ENCODE measurements at places on chromosomes 6 and 20.

DNA sequence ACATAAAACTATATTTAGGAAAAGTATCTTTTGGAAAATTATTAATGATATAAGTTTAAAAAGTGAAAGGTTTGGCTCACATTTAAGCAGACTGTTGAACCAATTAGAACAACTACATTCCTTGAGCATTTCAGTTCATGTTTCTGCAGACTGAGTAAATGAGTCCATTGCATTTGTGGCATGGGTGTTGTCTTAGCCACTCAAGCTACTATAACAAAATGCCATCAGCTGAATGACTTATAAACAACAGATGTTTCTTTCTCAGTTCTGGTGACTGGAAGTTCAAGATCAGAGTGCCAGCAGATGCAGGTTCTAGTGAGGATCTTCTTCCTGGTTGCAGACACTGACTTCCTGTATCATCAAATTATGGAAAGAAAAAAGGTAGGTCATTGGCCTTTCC lies 67.1 kb upstream of the SLC2A12 start:
- no peak for DNase-seq

GRCh38 chr20:33568378-33568777 lies 78.5 kb downstream of the CBFA2T2 start:
- DNase-seq, result peak; percentile 46

GRCh38 chr20:58111310-58112016 lies 117.0 kb downstream of the ANKRD60 start:
- no peak for DNase-seq

- no peak for DNase-seq
These were observed 97.3 kb upstream of the FOXA2 start for GRCh38 chr20:22681591-22682248.

DNA sequence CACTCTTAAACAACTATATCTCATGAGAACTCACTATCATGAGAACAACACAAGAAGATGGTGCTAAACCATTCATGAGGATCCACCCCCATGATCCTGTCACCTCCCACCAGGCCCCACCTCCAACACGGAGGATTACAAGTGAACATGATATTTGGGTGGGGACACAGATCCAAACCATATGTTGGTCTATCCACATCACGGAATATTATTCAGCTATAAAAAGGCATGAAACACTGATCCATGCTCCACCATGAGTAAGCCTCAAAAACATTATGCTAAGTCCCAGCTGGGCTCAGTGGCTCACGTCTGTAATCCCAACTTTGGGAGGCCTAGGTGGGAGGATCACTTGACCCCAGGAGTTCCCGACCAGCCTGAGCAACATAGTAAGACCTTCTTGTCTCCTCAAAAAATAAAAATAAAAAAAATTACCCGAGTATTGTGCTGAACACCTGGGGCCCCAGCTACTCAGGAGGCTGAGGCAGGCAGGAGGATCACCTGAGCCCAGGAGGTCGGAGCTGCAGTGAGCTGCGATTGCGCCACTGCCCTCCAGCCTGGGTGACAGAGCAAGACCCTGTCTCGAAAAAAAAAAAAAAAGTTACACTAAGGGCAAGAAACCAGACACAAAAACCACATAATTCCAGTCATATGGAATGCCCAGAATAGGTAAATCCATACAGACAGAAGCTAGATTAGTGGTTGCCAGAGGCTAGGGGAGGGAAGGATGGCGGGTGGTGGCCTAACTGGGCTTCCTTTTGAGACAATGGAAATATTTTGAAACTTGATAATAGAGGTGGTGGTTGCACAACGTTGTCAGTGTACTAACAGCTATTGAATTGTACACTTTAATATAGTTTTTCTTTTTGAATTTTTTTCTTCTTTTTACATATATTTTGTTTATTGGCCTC lies 43.1 kb downstream of the ZNF217 start:
- DNase-seq, result no peak

- DNase-seq, result no peak
These were observed 51.0 kb downstream of the EDN3 start for GRCh38 chr20:59351157-59352040.

- no peak for DNase-seq
These were observed 2.2 kb upstream of the FUT9 start for GRCh38 chr6:96013531-96013930.

GRCh38 chr6:19864285-19864684 lies 27.1 kb downstream of the ID4 start:
- DNase-seq, result no peak

DNA sequence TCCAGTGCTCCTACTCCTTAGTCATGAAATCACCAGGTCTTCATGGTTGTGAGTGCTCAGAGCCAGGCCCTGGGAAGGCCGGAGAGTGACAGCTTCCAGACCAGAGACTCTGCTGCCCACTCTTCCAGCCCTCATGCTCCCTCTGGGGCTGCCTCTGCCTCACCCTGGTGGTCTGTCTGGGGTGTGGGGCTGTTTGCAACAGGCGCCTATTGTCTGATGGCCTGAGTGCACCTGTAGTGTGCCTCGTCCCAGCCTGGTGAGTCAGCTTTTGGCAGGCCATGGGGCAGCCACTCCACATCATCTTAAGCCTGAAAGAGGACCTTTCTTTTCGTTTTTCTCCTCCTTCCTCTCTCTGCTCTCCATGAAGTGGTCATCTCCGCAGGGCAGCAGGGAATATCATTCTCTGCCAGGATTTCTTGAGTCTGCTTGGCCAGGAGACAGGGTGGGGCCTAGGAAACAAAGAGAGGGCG lies 173.8 kb downstream of the VEGFA start:
- DNase-seq, result no peak

DNA sequence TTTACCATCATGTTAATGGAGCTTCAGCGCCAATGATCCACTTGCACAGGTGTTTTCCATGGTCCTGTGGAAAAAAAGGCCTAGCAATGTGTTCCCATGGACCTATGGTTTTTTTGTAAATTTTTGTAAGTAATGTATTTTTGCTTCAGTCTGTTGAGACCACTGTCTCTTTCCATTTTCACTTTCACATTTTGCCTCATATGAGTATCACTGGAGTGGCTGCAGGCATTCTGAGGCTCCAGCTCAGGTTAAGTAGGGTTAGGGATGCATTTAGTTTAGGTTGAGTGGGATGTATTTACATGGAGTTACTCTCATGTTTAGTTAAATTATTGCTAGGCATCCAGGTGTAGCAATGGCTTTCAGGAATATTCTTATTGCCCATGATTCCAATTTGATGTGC lies 19.2 kb upstream of the LMBRD1 start:
- no peak for DNase-seq

- no peak for DNase-seq
These were observed 13.2 kb upstream of the TBC1D32 start for GRCh38 chr6:121347484-121347883.

DNA sequence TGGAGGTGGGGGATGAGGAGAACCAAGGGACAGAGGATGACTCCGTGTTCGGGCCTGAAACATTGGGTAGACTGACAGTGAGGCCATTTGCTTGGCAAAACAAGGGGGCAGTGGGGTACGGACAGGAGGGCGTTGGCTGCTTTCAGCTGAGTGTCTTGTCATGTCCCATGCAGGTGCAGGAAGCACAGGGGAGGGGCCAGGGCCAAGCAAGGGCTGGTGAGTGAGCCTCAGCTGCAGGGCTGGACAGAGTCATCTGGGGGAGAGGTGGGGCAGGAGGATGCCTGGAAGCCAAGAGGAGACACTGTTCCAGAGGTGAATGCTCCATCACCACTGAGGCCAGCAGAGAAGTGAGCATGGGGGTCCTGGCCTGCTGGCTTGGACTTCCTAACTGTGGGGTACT lies 78.4 kb downstream of the ERMARD start:
- DNase-seq, result no peak

DNA sequence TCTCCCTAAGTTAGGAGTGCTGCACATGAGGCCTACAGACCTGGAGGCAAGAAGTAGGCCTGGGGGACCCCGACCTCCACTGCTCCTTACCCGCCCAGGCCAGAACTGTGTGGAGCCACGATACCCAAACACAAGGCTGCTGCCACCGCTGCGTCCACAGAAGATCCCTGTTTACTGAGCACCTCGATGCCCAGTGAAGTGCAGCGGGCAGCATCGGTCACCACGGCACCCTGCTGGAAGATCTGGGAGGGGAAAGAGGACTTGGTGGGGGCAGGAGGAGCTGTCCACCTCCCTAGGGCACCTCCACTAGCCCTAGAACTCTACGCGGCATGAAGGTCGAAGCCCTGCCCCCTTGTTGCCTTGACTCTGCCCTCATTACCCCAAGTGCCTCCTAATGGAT lies 9.9 kb downstream of the GGT7 start:
- DNase-seq, result no peak

DNA sequence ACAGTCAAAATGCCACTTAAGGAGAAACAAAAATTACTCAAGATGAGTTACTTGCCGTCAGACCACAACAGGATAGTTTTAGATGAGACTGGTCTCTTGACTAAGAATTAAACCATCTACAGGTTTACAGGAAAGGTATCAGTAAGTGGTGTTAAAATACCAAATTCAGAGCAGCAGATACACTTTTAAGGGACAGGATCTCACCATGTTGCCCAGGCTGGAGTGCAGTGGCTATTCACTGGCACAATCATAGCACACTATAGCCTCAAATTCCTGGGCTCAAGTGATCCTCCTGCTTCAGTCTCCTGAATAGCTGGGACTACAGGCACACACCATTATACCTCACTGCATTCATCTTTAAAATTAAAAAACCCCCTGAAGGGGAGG lies 4.7 kb downstream of the MCCD1 start:
- DNase-seq, result no peak

DNA sequence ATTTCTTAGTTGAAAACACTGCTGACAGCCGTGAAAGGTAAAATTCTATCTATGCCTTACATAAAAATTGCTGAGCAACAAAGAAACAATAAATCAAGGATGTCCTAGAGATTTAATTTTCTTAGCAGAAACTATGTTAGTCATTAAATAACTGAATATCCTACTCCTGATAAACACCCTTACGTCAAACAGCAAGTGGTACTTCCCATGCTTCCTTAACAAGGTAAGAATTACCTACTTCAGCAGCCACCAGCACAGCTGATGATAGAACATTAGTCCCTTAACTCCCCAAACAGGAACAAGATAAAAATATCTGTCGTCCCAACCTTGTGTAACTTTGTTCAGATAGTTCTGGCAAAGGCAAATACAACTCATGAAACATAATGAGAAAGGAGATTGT lies 8.7 kb downstream of the SERPINB6 start:
- no peak for DNase-seq

DNA sequence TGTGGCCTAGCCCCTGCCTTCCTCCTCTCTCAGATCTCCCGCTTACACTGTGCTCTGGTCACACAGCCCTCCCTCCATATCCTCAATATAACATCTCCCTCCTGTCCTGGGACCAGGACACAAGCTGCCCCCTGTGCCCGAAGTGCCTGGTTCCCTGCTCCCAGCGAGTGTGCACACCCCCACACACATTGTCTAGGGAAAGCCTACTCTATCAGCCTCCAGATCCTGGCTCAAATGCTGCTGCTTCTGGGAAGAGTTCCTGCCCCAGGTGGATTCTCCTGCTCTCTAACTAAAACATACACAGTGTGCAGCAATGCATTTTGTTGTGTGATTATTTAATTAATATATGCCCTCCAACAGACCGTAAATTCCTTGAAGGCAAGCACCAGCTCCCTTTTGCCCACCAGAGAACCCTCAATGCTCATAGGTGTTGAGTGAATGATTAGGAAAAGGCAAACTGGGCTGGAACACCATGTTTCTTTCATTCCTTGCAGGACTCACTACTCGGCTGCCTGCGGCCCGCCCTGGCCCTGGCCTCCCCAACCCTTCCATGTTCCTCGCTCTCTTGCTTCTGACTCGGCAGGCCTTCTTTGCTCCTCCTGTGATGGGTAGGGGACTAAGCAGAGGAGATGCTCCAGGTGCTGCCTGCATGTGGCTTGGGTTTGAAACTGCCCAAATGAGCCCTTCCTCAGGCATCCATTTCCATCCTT lies 194.6 kb downstream of the ZDHHC14 start:
- no peak for DNase-seq

GRCh38 chr6:466564-466963 lies 75.0 kb downstream of the IRF4 start:
- no peak for DNase-seq

DNA sequence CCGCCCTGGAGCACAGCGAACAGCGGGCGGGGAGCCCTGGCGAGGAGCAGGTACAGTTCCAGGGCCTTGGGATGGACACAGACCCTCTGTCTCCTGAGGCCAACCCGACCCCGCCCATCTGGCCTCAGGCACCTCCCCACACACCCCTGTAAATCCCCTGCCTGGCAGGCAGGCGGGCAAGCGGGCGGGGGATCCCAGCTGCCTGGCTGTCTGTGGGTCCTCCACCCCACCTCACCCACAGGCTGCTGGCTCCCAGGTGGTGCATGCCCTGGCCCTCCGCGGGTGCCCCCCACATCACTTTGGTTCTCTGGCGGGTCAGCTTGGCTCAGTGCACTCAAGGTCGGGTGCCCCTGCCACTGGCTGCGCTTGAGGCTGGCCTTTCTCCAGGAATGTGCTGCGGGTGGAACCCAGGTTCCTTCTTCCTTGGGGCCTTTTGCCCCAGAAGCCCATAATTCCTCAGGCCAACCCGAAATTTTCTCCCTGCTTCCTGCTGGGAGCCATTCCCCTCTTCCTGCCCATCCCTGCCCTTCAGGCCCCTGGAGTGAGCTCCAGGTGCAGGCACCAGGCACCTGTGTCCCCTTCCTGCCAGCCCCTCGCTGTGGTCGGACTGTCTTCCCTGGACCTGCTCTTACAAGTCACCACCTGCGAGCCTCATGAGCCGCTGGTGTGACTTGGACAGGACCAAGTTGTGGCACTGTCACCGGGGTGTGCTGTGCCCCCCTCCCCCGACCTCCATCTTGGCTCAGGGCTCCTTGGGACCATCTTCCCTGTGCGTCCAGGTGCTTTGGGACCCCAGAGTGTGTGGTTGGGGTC lies 5.3 kb upstream of the TNFRSF6B start:
- no peak for DNase-seq

GRCh38 chr6:128350416-128351254 lies 169.8 kb downstream of the PTPRK start:
- DNase-seq, result no peak

DNA sequence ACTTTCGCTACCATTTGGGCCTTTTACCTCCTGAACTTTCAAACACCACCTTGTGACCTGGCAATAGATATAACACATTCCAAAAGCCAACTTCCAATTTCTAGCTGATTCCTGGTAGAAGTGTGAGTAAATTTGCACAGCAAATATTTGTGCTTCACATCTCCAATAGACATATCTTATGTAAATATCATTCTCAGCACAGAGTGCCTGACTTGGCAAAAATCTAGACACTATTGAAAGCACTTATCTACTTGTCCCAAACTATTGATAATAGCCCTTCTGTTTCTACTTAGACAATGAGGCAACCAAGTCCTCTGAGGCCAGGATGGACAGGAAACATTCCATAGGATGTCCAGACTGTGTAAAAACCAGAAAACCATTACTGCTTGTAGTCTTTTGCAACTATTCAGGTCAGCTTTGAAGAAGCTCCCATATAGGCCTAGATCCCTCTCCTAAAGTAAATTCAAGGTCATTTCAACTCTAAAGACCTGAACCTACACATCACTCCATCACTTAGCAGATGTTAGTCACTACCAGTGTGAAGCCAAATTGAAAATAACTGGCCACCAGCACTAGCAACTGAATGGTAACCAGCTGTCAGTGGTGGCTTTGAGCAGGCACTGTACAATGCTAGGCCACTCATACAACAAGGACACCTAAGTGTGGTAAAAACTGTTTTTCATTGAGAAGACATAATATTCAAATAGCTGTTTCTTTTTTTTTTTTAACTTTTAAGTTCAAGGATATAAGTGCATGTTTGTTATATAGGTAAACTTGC lies 95.3 kb upstream of the RSPO3 start:
- DNase-seq, result no peak

GRCh38 chr6:24932832-24933231 lies 2.9 kb downstream of the RIPOR2 start:
- DNase-seq, result no peak

Data from amygdala (tissue), 56 donors.